H1 (cell line): ENCODE measurements at places on chromosomes 3 and 15.

GRCh38 chr15:90648137-90649070 lies 68.7 kb upstream of the BLM start:
- DNase-seq: no peak

- DNase-seq: no peak
Observed at GRCh38 chr15:63319065-63319464, 41.7 kb downstream of the APH1B start.

DNA sequence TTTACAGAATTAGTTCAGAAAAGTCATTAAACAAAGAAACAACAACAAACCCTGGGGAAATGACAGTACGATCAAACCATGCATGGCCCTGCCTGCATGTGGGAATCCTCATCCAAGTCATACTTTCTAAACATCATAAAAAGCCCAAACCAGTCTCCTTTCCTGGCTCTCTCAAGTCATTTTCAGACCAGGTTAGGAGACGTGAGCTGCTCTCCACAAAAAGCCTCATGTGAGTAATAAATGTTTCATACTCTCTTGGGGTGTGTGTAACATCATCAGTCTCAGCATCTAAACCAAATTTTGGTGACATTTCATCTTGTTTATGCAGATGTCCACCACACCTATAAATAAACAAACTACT lies 18.9 kb downstream of the GREM1 start:
- DNase-seq: no peak

- DNase-seq: no peak
Observed at GRCh38 chr3:37662785-37663184, 198.9 kb upstream of the CTDSPL start.

GRCh38 chr15:61893146-61893545 lies 167.1 kb downstream of the VPS13C start:
- DNase-seq: no peak

- DNase-seq: no peak
Observed at GRCh38 chr3:44340058-44340395, 1.5 kb downstream of the TCAIM start.

- no peak for DNase-seq
Observed at GRCh38 chr15:55319537-55320237, 665 bp downstream of the PIGB start.

- DNase-seq: no peak
Observed at GRCh38 chr3:43435706-43436105, 149.4 kb downstream of the SNRK start.

DNA sequence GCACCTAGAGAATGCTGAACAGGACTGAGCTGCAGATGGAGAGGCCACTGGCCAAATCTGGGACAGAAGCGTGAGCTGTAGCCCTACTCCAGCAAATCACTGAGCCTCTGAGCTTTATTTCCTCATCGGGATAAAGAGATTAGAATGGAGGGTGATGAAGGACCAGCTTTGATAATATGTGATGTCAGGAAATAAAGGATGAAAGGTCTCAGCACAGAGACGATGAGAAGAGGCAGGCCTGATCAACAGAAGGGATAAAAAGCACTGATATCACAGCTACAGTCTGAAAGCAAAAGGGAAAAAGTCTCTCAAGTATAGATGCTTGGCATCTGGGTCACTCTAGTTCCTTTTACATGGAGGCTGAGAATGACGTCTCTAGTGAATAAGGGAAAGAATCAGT lies 70.0 kb downstream of the DHX30 start:
- no peak for DNase-seq

DNA sequence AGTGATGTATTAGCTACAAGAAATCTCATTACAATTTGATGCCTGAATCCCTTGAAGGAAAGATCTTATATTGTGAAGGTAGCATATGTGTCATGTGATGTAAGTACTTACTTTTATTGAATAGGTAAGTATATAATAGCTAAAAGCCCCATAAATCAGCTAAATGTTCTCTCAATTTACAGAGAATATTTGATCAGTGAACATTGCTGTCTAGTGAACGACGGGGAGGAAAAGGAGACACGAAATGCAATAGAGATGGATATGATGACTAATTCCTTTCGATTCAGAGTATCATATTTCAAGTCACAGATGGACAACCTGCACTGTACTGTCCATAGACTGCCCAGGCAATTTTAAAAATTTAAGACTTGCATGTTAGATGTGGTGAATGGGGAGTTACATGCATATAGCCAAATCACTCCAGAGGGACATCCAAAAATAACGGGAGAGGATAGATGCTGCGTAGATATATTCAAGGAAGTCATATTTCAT lies 462.1 kb upstream of the CDIN1 start:
- no peak for DNase-seq

- no peak for DNase-seq
Observed at GRCh38 chr3:156738251-156738650, 63.9 kb downstream of the TIPARP start.

- peak; percentile 92 for DNase-seq
Observed at GRCh38 chr3:112734736-112735350, 93.9 kb upstream of the CCDC80 start.

GRCh38 chr3:99659951-99660350 lies 21.6 kb downstream of the COL8A1 start:
- DNase-seq: no peak

GRCh38 chr3:118098827-118099226 lies 935.8 kb downstream of the IGSF11 start:
- DNase-seq: no peak

DNA sequence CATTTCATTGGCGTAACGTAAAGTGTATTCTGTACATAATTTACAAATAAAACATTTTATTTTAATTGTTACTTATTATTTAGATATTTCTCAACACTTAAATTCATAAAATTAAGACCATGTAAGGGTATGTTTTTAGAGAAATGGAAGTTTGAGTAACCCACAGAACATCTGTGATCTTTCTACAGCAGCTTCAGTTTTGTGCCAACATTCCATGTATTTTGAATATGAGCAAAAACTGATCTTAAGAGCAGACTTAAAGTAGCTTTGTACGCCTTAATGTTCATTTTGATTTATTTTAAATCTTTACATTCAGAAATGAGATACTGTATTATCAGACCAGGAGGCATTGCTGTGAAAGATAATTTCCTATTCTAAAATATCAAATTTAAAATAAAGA lies 27.2 kb downstream of the SEC62 start:
- no peak for DNase-seq

- no peak for DNase-seq
Observed at GRCh38 chr3:169133178-169134161, 530.0 kb downstream of the MECOM start.

DNA sequence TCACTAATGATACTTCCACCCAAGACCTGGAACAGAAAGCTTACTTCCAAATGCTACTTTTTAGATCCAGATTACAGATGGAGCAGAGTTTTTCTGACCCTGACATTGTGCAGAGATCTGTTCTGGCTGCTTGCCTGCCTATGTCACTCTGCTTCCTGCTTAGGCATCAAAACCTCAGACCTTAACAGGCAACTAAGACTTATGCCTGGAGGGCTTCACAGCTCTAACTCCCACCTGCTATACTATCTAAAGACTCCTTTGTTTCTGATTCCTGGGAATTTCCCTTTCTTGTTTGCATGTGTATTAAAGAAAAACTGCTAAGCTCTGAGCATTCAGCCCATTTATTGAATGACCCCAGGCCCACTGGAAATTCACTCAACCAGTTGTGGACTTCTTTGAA lies 157.4 kb upstream of the NPHP3 start:
- DNase-seq: no peak

- DNase-seq: no peak
Observed at GRCh38 chr15:85805420-85805819, 10.7 kb upstream of the KLHL25 start.

DNA sequence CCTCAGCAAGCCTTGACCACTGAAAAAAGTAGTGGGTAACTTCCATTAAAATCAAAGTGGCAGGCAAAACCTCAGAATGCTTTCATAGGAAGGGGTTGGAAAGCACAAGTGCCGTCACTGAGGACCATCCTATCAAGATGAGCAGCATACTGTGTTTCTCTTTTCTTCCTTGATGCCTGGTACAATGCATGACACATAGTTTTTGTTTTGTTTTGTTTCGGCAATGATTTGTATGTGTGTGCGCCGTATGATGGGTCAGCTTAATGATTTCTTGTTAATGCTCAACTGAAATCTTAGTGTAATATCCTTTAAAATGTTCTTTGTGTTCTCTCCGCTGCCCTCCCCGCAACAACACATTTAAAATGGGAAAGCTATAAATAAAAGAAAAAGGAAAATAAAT lies 476.4 kb upstream of the KCNMB2 start:
- DNase-seq: no peak

DNA sequence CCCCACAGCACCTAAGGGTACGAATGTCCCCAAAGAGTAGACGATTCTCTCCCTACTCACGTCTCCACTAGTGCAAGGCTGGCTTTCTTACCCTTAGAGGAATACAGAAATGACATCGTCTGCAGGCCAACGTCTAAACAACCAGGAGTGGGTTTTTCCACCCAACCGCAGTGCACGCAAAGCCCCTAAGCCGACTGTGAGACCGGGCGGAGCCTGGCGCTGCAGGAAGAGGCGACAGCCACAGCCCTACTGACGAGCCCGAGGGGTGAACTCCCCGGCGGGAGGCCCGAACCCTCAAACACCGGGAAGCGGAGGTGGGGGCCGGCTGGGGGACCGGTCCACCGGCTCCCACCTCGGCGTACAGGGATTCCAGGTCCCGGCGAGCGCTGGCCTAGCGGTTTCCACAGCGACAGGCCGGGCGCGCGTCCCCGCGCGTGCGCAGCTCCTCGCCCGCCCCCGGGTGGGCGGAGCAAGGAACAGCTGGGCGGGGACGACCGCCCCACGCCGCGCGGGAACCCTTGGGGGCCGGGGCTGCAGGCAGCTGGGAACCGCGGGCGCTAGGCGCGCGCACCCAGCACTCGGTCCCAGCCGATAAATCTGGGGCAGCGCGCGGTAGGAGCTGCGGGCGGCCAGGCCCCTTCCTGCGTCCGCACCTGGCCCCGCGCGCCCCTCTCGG lies at the start of the genes CEP19 and PIGX:
Gene CEP19, minus strand, starts transcription at position 413 of the 676 bp plus-strand sequence. CDS start 3,593 bp downstream, outside the sequence.
Gene PIGX, plus strand, starts transcription at position 540 of the 676 bp plus-strand sequence.
- DNase-seq: peak; percentile 81

DNA sequence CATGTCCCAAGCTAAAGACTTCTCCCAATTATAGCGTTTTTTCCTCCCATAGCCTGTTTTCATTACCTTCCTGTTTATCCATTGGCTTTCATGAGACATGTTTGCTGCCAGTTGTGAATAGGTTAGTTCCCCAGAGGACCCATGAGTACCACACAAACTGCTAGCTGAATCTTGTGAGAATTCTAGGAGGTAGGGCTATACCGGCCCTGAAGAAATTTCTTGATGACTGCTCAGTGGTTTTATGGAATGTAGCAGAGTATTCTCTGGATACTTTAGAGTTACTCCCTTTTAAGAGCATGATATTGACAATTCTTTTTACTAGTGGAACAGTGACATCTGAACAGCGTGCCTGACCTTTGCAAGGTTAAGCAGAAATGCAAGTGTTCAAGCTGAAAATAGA lies 210.4 kb downstream of the MCTP2 start:
- DNase-seq: no peak

DNA sequence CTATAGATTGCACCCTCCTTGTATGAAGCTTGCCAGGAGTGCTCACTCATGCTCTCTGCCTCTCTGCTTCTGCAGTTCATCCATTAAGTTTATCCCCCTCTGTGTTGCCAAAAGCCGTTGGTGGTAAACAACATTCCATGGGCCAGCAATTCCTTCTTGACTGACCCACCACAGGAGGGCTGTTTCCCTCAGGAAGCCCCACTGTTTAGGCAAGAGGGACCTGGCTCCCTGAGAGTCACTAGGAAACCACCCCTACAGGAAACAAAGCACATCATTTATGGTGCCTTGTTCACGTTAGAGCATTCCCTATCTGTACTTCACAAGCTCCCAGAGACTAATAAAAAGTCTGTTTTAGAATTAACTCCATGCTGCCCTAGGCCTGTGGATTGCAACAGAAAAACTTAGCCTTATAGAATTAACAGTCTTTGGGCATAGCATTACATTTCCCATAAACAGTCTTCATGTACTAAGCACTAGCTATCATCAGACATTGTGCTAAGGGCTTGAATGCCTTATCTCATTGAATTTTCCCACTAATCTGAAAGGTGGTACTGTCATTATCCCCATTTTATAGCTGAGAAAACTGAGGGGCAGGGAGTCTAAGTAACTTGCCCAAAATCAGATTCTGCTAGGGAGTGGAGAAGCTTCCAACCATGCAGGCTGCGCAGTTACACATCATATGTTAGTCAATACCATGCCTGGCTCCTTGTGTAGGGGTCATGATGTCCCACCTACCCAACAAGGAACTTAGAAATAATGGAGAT lies 149.9 kb downstream of the SHQ1 start:
- peak; percentile 21 for DNase-seq

- DNase-seq: peak; percentile 53
Observed at GRCh38 chr3:62723166-62723913, 151.9 kb downstream of the CADPS start.

- DNase-seq: no peak
Observed at GRCh38 chr3:150135287-150135721, 164.6 kb upstream of the PFN2 start.

- DNase-seq: no peak
Observed at GRCh38 chr3:10725067-10725466, 91.0 kb upstream of the SLC6A11 start.

GRCh38 chr3:13535905-13536304 lies 13.0 kb upstream of the FBLN2 start:
- DNase-seq: no peak

DNA sequence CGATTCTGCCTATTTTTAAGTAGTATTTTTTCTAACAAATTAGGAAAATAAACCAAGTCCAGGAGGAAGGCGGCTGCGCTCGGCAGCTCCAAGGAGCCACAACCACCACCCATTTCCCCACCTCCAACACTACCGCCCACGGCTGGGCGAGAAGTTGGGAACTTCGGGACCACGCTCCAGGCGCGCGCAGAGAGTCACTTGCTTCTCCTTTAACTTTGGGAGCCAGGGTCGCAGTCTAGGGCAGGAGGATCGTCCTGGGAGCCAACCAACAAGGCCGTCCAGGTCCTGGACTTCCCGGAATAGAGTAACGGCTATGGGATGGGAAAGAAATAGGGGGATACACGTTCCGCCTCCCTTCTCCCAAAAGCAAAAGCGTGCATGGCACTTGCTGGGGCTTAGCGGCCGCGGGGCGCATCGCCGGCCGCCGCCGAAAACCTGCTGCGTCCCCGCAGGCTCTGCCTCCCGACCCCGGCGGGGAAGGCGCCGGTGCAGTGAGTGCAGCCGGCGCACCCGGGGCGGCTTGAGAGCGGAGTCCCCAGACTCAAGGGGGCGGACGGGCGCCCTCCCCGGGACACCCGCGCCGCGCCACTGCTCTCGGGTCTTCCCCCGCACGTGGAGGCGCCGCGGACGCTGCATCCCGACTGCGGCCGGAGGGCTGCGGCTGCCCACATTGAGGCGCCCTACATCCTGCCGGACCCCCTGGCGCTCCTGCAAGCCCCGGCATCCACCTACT lies 699 bp downstream of the MEGF11 start:
- peak; percentile 79 for DNase-seq

- DNase-seq: no peak
Observed at GRCh38 chr3:14143271-14144225, 18.7 kb downstream of the TMEM43 start.

- no peak for DNase-seq
Observed at GRCh38 chr3:189720736-189721417, 89.7 kb downstream of the TP63 start.
